ENCODE measurements at places on chromosomes 5 and 9.

DNA sequence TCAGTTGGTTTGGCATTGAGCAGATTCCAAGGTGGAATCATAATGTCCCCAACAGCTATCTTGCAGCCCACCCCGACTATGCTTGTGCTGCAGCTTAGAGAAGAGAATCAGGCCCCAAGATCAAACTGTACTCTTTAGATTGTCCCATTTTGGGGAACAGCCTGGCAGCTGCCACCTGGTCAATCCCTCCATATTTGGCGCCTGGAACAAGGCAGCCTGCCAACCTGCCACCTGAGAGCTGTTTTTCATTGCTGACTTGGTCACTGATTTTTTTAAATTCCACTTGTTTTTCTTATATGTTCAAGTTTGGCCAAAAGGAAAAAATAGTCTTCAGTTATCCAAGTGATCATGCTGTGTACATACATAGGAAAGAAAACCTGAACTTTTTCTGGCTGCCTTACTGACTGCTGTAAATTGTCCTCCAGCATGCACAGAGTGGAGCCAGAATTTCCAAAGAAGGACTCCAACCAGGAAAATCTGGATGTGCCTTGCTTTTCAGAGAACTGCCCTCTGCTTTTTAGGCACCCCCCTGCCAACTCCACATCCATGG, 504.2 kb downstream of the ENC1 start:
- DNase-seq: no peak
- no peak overlapping the region for H3K27ac ChIP-seq
- H3K4me1 ChIP-seq: no peaks in the 10 kb centered on the region
- no peaks in the 10 kb centered on the region for H3K27me3 ChIP-seq
- no peak overlapping the region for H3K4me3 ChIP-seq

- no peak for DNase-seq
- no peak overlapping the region for H3K4me3 ChIP-seq
- peaks cover 31% of the 10 kb centered on the region for H3K36me3 ChIP-seq
- peaks cover 13% of the 10 kb centered on the region for H3K4me1 ChIP-seq
Observed at GRCh38 chr9:114037961-114038723, 40.0 kb downstream of the AMBP start.

- no peak for DNase-seq
- H3K4me1 ChIP-seq: no peaks in the 10 kb centered on the region
- no peaks in the 10 kb centered on the region for H3K36me3 ChIP-seq
- no peak overlapping the region for H3K27ac ChIP-seq
- H3K4me3 ChIP-seq: no peak overlapping the region
- no peaks in the 10 kb centered on the region for H3K27me3 ChIP-seq
Observed at GRCh38 chr5:145294331-145294730, 540.8 kb downstream of the PRELID2 start.

- no peaks in the 10 kb centered on the region for H3K27me3 ChIP-seq
- no peak overlapping the region for H3K27ac ChIP-seq
- DNase-seq: no peak
- no peaks in the 10 kb centered on the region for H3K4me1 ChIP-seq
- H3K36me3 ChIP-seq: no peaks in the 10 kb centered on the region
Observed at GRCh38 chr5:119943148-119943547, 313.8 kb downstream of the FAM170A start.

DNA sequence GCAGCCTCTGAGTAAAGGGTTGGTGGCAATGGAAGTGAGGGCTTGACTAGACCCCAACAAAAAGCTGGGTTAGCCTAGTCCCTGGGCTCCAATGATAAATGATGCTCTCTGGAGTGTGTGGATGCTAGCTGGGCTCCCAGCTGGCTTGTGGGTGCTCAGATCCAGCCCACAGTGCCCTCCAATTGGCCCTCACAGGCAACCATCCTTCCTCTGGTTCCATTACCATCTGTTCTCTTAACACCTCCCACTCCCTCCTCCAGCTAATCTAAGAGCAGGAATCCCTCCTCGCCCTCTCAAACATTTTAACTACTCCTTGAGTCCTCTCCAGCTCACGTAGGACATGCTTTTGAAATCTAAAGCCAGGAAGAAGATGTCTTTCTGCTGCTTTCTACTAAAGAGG, 25.2 kb upstream of the FRMD3 start:
- H3K4me1 ChIP-seq: no peaks in the 10 kb centered on the region
- H3K36me3 ChIP-seq: no peaks in the 10 kb centered on the region
- H3K27ac ChIP-seq: no peak overlapping the region
- H3K4me3 ChIP-seq: no peak overlapping the region
- no peak for DNase-seq

GRCh38 chr5:142888469-142889085, 118.4 kb downstream of the ARHGAP26 start:
- no peak overlapping the region for H3K4me3 ChIP-seq
- no peaks in the 10 kb centered on the region for H3K27me3 ChIP-seq
- no peaks in the 10 kb centered on the region for H3K36me3 ChIP-seq

DNA sequence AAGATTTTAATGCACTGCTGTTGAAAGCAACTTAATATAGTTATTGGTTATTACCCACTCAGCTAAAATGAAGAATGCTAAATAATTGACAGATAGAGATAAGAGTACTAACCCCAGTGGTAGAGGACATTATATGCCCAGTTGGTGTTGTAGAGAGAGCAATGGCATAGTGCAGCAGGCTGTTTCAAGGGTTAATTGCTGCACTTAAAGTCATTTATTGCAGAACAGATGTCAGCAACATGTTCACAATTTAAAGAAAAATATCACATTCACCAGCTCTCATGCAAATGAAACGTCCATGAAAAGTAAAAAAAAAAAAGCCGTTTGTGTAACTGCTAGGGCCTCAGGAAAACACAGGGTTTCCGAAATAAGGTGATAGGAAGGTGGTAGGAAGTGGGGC, 254.6 kb downstream of the MTRR start:
- H3K36me3 ChIP-seq: no peaks in the 10 kb centered on the region
- peaks cover 4% of the 10 kb centered on the region for H3K4me1 ChIP-seq
- no peak overlapping the region for H3K4me3 ChIP-seq
- DNase-seq: no peak
- no peaks in the 10 kb centered on the region for H3K27me3 ChIP-seq

DNA sequence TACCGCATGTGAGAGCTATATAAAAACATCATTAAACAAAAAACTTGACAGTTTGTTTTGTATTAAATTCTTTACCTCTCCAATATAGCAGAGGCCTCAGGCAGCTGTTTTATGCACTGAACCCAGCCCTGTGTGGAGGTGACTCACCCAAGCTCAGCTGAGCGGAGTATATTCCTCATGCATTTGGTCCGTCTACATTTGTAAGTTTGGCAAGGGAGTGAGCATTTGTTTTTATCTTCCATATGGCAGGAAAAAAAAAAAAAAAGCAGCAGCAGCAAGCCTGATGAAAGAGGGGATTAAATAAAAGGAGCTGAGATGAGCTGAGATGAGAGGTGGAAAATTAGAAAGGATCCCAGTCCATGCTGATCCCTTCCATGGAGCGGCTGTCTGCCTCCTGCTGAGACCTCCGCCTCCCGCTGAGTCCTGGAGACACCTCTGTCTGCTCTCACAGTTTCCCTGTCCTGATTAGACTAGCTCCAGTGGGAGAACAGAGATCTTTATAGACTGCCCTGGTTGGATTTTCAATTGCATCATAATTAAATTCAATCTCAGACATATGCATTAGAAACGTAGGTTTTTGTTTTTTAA, 112.0 kb upstream of the CTNND2 start:
- no peaks in the 10 kb centered on the region for H3K27me3 ChIP-seq
- DNase-seq: no peak
- no peak overlapping the region for H3K4me3 ChIP-seq
- no peaks in the 10 kb centered on the region for H3K36me3 ChIP-seq
- H3K27ac ChIP-seq: no peak overlapping the region

- H3K4me3 ChIP-seq: peak overlapping the region; percentile 8
- no peak overlapping the region for H3K27ac ChIP-seq
- DNase-seq: no peak
- H3K4me1 ChIP-seq: peaks cover 5% of the 10 kb centered on the region
- no peaks in the 10 kb centered on the region for H3K36me3 ChIP-seq
- peaks cover 89% of the 10 kb centered on the region for H3K27me3 ChIP-seq
Observed at GRCh38 chr5:1448511-1449011, 3.3 kb upstream of the SLC6A3 start.

- no peak overlapping the region for H3K4me3 ChIP-seq
- H3K27ac ChIP-seq: no peak overlapping the region
- H3K36me3 ChIP-seq: no peaks in the 10 kb centered on the region
- H3K27me3 ChIP-seq: no peaks in the 10 kb centered on the region
- peaks cover 11% of the 10 kb centered on the region for H3K4me1 ChIP-seq
Observed at GRCh38 chr9:118882684-118883083, 486.6 kb downstream of the BRINP1 start.

DNA sequence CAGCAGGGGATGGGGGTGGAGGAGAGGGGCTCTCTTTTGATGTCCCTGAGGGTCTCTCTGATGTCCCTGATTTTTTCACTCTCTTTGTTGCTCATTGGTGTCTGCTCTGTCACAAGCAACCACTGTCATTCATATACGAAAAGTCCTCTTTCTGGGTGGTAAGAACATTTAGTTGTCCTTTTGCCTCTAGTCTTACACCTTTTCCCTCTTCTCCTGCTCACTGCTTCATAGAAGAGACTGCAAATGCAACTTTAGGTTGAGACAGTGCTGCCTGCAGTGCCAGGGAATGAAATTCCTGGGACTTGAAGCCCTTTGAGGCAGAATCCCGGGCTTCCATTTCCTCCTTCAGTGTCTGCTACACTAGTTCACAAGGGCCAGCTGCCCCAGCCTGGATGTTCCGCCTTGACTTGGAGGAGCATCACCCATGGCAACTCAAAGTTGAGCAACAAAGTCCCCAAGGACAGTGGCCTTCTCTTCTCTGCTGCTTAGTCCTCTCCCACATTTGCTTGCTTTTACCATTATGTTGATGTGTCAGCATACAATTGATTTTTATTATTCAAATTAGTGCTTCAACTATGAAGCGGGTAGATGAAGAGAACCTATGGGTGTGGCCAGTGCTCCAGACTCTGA, 94.7 kb upstream of the RUSC2 start:
- no peak for DNase-seq
- H3K4me3 ChIP-seq: no peak overlapping the region
- no peak overlapping the region for H3K27ac ChIP-seq
- H3K27me3 ChIP-seq: no peaks in the 10 kb centered on the region
- no peaks in the 10 kb centered on the region for H3K4me1 ChIP-seq

DNA sequence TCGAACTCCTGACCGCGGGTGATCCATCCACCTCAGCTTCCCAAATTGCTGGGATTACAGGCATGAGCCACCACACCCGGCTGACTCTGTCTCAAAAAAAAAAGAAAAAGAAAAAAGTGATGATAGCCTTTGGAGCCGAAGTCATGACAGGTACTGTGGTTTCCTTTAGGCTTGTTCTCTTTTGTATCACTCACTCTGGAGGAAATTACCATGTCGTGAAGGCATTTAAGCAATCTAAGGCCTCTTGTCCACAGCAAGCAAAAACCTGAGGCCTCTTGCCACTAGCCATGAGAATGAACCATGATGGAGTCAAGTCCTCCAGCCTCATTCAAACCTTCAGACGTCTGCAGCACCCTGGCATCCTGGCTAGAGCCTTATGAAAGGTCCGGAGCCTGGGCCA, 286.1 kb downstream of the RAB3C start:
- no peak overlapping the region for H3K27ac ChIP-seq
- H3K27me3 ChIP-seq: peaks cover 3% of the 10 kb centered on the region
- no peak for DNase-seq

DNA sequence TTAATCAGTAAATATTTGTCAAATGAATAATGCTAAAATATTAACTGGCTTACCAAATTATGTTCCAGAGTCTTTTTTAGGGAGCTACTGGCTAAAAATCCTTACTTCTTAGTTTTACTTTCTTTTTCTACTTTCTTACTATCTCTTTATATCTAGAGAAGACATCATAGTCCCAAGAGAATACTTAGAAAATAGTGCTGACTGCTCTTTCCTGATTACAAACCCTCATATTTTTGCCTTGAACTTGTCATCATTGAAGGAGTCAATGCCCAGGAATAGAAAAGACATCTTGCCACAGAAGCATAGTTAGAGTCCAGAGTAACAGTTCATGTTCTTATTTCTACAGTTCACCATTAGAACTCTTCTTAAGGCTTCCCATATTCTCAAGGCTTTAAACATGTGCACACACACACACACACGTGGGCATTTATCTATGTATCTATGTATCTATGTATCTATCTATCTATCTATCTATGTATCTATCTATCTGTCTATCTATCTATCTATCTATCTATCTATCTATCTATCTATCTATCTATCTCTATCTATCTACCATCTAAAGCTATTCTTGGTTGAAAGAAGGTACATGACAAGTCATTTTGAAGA, 654.3 kb downstream of the ANXA1 start:
- no peak for DNase-seq
- no peaks in the 10 kb centered on the region for H3K27me3 ChIP-seq
- H3K36me3 ChIP-seq: no peaks in the 10 kb centered on the region

- no peak for DNase-seq
- H3K4me3 ChIP-seq: no peak overlapping the region
- H3K27ac ChIP-seq: no peak overlapping the region
- no peaks in the 10 kb centered on the region for H3K36me3 ChIP-seq
- H3K4me1 ChIP-seq: peaks cover 12% of the 10 kb centered on the region
Observed at GRCh38 chr9:107153336-107153735, 129.7 kb upstream of the RAD23B start.

DNA sequence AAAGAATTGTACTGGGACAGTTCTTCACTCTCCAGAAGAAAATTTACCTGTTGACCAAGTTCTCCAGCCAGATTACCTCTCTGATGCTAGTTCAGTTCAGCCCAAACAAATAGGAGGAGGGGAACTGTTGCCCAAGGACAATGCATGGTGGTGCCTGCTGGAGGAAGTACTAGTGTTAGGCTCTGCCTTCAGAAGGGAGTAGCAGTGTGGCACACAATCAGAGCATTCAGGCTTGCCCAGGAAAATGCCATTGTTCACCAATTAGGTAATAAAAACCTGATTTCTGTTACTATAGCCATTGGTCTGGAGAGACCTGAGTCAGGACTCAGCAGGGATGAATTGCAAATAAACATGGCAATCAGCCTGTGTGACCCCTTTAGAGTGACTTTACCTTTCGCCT, 720.8 kb upstream of the ZNF608 start:
- peak overlapping the region; percentile 47 for H3K27ac ChIP-seq
- no peak overlapping the region for H3K4me3 ChIP-seq
- H3K27me3 ChIP-seq: no peaks in the 10 kb centered on the region
- peaks cover 28% of the 10 kb centered on the region for H3K4me1 ChIP-seq
- DNase-seq: no peak
- H3K36me3 ChIP-seq: no peaks in the 10 kb centered on the region

- H3K27me3 ChIP-seq: peaks cover 37% of the 10 kb centered on the region
- DNase-seq: no peak
- peak overlapping the region; percentile 87 for H3K4me3 ChIP-seq
- no peak overlapping the region for H3K27ac ChIP-seq
- peaks cover 50% of the 10 kb centered on the region for H3K4me1 ChIP-seq
Observed at GRCh38 chr9:71120501-71121247, 747 bp downstream of the TRPM3 start.
